Foreskin keratinocyte (primary cell): ENCODE measurements at places on chromosomes 6 and 20. TPM values are rescaled to one million over a fixed set of nuclear protein-coding genes. Genes with fewer than 3 reads are reported as not detected.

The RBPJL gene
- not detected in 2 replicates for total RNA-seq

DNA sequence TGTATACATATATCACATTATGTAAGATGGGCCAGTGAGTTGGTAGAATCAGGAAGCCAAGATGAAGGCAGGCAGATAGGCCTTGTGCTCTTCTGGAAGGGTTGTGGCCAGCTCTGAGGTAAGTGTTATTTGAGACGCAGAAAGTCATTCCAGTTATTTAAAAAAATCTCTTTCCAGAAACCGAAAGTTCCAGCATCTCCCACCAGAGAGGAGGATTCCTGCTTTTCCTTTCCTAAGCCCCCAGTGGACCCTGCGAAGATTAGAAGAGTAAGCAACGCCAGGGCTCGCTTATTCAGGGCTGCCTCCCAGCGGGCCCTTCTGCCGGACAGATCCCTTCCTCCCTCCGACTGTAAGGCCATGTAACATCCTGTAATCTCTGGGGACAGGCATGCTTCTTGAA is 20.4 kb downstream of the ARMC2 start:
- no peak for DNase-seq

- no peak for DNase-seq
These were observed 181.6 kb downstream of the CDH26 start for GRCh38 chr20:60139663-60140446.

The CDH4 gene
- 11.2 and 12.8 TPM in 2 replicates for total RNA-seq

DNA sequence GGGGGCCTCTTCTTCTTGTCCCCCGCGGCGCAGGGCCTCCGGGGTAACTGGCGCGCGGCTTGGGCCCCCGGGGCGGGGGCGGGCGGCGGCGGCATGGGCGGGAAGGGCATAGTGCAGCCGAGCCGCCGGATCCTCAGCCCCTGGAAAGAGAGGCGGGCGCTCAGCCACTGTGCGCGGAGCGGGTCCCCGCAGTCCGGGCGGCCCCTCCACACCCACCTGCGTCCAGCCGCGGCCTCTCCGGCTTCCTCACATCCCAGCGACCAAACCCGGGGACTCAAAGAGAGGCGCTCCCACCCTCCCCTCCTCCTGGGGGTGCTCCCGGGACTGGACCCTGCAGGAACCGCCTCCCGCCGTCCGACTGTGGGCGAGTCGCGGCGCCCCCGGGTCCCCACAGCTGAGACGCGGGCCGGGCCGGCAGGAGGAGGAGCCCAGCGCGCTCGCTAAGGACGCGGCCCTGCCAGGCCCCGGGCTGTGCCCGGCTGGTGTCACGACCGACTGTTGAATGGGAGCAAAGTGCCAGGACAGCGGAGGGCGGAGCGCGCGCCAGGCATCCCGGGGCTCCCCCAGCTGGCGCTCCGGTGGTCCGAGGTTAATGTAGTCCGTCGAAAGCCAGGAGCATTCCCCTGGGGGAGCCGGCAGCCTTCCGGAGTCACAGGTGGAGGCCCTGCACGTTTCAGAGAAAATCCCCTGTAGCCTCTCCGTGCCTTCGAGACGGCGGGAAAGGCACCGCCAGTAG is at the start of gene PRR18:
Gene PRR18 (minus strand): TSS at position 360 of the 736 bp plus-strand sequence. CDS start 250 bp downstream, at position 110.
- DNase-seq = no peak

GRCh38 chr6:37636116-37636515 is 61.6 kb downstream of the MDGA1 start:
- DNase-seq = no peak

GRCh38 chr20:62344782-62345181 is 22.3 kb downstream of the LAMA5 start:
- DNase-seq = no peak

The PDE7B gene
- not detected in 2 replicates for total RNA-seq
